ENCODE measurements at places on chromosomes 1 and 21. TPM values are rescaled to one million over a fixed set of nuclear protein-coding genes. Genes with fewer than 3 reads are reported as not detected.

Gene ARHGEF16
- total RNA-seq, result 60.7 TPM

Gene C4BPA
- total RNA-seq, result not detected

Gene FCER1A
- not detected for total RNA-seq

- no peak for DNase-seq
Measured at GRCh38 chr1:7263021-7263960, 478.0 kb downstream of the CAMTA1 start.

GRCh38 chr1:208025031-208025430 is 114.1 kb upstream of the CD34 start:
- no peak for DNase-seq

All from PC-3 (cell line).